ENCODE measurements at places on chromosomes 11 and 22. TPM values are rescaled to one million over a fixed set of nuclear protein-coding genes. Genes with fewer than 3 reads are reported as not detected.

PTPRCAP gene
- 1.4 TPM for total RNA-seq

SMIM38 gene
- 0.20 TPM for total RNA-seq

GRCh38 chr11:61541598-61541997, 33.0 kb downstream of the LRRC10B start:
- no peaks in the 10 kb centered on the region for H3K36me3 ChIP-seq
- no peak for DNase-seq
- H3K27ac ChIP-seq = no peak overlapping the region
- H3K4me1 ChIP-seq = peaks cover 11% of the 10 kb centered on the region

- DNase-seq = no peak
- H3K27ac ChIP-seq = no peak overlapping the region
- H3K36me3 ChIP-seq = peaks cover 40% of the 10 kb centered on the region
These were observed 43.1 kb downstream of the BRD1 start for GRCh38 chr22:49784630-49784971.

DNA sequence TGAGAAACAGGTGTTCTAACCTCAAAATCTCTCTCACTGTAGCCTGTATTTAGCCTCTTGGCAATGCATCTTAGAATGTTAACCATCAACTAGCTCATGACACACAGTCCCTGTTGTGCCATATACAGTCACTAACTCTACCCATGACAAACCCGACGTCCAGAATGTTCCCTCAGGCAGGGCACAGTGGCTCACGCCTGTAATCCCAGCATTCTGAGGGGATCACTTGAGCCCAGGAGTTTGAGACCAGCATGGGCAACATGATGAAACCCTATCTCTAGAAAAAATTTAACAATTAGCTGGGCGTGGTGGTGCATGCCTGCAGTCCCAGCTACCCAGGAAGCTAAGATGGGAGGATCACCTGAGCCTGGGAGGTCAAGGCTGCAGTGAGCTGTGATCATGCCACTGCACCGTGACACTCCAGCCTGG, 18.2 kb upstream of the CCDC34 start:
- no peak overlapping the region for H3K4me3 ChIP-seq
- DNase-seq = no peak
- no peaks in the 10 kb centered on the region for H3K36me3 ChIP-seq
- no peaks in the 10 kb centered on the region for H3K27me3 ChIP-seq

GRCh38 chr11:94011478-94011877, 9.7 kb upstream of the HEPHL1 start:
- no peaks in the 10 kb centered on the region for H3K36me3 ChIP-seq
- H3K27me3 ChIP-seq = no peaks in the 10 kb centered on the region
- DNase-seq = no peak
- H3K4me1 ChIP-seq = no peaks in the 10 kb centered on the region
- H3K27ac ChIP-seq = no peak overlapping the region
- no peak overlapping the region for H3K4me3 ChIP-seq

GRCh38 chr22:23116506-23117263, 25.1 kb downstream of the RSPH14 start:
- DNase-seq = no peak
- H3K27me3 ChIP-seq = peaks cover 9% of the 10 kb centered on the region
- no peaks in the 10 kb centered on the region for H3K4me1 ChIP-seq
- no peak overlapping the region for H3K27ac ChIP-seq
- H3K36me3 ChIP-seq = no peaks in the 10 kb centered on the region

- no peaks in the 10 kb centered on the region for H3K36me3 ChIP-seq
- no peak for DNase-seq
- H3K27me3 ChIP-seq = no peaks in the 10 kb centered on the region
- H3K4me3 ChIP-seq = no peak overlapping the region
These were observed 56.1 kb upstream of the PTPRJ start for GRCh38 chr11:47924184-47924691.

DNA sequence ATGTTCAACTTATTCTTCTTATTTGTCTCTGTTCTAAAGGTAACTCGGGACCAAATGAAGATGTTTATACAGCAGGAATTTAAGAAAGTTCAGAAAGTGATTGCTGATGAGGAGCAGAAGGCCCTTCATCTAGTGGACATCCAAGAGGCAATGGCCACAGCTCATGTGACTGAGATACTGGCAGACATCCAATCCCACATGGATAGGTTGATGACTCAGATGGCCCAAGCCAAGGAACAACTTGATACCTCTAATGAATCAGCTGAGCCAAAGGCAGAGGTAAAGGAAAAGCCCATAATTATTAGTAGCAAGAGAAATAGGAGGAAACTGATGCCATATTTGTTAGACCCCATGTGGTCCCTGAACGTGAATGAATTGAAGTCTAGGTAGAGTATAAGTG, 63.3 kb downstream of the TRIM44 start:
- no peaks in the 10 kb centered on the region for H3K36me3 ChIP-seq
- H3K27me3 ChIP-seq = no peaks in the 10 kb centered on the region
- no peak overlapping the region for H3K27ac ChIP-seq
- DNase-seq = no peak

DNA sequence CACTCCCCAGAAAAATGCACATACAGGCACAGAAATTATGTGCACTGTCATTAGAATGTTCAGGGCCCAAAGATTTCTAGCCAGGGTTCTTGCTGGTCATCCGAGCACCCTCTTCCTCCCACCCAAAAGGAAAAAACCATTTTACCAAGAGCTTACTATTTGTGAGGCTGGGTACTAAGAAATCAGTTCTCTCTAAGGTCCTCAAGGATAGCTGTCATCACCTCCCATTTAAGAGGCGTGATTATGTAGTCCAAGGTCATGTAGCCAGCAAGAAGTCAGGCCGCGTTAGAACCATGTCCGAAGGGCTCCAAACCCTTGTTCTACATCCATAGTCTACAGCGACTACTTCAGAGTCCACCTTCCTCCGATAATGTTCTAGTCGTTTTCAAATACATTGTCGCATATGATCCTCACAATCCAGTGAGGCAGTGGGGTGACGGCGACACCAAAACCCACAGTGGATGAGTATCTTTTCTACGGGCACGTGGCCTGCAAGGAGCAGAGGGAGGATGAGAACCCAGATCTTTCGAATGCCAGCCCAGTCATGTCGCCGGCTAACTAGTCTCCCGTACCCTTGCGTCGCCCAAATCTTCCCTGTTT, 634 bp downstream of the TIMM8B start:
- H3K36me3 ChIP-seq = peaks cover 61% of the 10 kb centered on the region
- peak overlapping the region; percentile 92 for H3K4me3 ChIP-seq
- H3K4me1 ChIP-seq = no peaks in the 10 kb centered on the region

GRCh38 chr11:65021509-65021908, 5.7 kb upstream of the SNX15 start:
- no peaks in the 10 kb centered on the region for H3K4me1 ChIP-seq
- H3K27ac ChIP-seq = no peak overlapping the region
- peaks cover 3% of the 10 kb centered on the region for H3K36me3 ChIP-seq
- H3K4me3 ChIP-seq = no peak overlapping the region

- H3K4me3 ChIP-seq = no peak overlapping the region
- DNase-seq = no peak
- no peaks in the 10 kb centered on the region for H3K4me1 ChIP-seq
- H3K27me3 ChIP-seq = no peaks in the 10 kb centered on the region
These were observed 11.4 kb downstream of the NCAM1 start for GRCh38 chr11:112972399-112973145.

DNA sequence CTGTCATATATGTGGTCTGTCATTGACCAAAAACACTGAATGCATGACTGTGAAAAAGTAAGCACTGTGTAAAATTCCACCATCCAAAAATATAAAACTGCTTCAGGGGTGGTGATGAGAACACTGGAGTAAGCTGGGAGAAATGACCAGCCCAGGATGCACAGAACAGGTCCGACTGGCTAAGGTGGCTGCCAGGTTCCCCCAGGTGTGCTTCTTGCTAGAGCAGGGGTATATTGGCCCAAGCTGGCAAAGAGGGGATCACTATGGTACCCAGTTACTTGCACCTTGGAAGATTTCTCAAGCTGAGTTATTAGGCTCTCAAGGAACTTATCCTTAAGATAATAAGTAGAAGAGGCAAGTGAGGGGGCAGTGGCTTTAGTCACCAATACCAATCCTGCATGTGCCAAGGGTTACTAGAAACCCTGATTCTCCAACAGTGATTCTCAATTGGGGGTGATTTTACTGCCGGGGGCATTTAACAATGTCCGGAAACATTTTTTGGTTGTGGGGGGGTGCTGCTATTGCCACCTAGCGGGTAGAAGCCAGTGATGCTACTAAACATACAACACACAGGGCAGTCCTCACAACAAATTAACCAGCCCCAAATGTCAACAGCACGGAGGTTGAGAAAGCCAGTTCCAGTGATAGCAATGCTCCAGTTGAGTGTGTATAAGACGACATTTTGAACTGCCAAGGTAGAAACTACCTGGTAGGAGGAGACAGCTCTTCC, 15.7 kb downstream of the SNU13 start:
- H3K27ac ChIP-seq = no peak overlapping the region
- H3K27me3 ChIP-seq = no peaks in the 10 kb centered on the region
- H3K36me3 ChIP-seq = peaks cover 3% of the 10 kb centered on the region
- no peak overlapping the region for H3K4me3 ChIP-seq

- H3K27ac ChIP-seq = no peak within 1 kb of the TSS
- DNase-seq = no peak
- peak within 1 kb of the TSS; percentile 59 for H3K4me3 ChIP-seq
- no peaks in the 10 kb centered on the region for H3K36me3 ChIP-seq
- H3K4me1 ChIP-seq = peaks cover 11% of the 10 kb centered on the region
These were observed at the start of gene MPZL2 for GRCh38 chr11:118263695-118264568. MPZL2 (minus strand) TSS chr11:118264297; CDS start chr11:118264153, 144 bp downstream.

DNA sequence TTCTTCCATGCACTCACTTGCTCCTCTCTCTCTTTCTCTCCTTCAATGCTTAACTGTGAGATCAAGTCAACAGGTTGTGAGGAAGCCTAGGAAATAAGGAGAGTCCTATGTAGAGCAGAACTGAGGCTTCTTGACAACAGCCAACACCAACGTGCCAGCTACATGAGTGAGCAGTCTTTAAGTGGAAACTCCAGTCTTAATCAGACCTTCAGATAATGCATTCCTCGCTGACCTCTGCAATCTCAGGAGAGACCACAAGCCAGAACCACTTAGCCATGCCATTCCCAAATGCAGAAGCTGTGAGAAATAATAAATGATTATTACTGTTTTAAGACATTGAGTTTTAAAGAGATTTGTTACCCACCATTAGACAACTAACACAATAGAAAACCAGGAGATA, 6.1 kb upstream of the TEAD1 start:
- H3K36me3 ChIP-seq = no peaks in the 10 kb centered on the region
- DNase-seq = no peak
- no peak overlapping the region for H3K27ac ChIP-seq
- H3K4me1 ChIP-seq = no peaks in the 10 kb centered on the region

GRCh38 chr22:50739279-50739691, 1.3 kb downstream of the ACR start:
- no peak for DNase-seq
- peaks cover 52% of the 10 kb centered on the region for H3K27me3 ChIP-seq
- H3K4me1 ChIP-seq = no peaks in the 10 kb centered on the region
- no peaks in the 10 kb centered on the region for H3K36me3 ChIP-seq

DNA sequence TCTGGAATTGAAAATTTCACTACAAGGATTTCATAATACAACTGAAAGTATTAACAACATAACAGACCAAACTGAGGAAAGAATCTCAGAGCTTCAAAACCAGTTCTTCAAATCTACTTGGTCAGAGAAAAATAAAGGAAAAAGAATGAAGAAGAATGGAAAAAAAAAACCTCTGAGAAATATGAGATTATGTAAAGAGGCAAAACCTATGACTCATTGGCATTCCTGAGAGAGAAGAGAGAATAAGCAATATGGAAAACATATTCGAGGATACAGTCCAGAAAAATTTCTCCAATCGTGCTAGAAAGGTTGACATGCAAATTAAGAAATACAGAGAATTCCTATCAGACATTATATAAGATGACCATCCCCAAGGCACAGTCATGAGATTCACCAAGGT, 23.4 kb upstream of the GPR83 start:
- no peaks in the 10 kb centered on the region for H3K27me3 ChIP-seq
- DNase-seq = no peak
- H3K4me3 ChIP-seq = no peak overlapping the region
- H3K27ac ChIP-seq = no peak overlapping the region
- H3K4me1 ChIP-seq = no peaks in the 10 kb centered on the region

DNA sequence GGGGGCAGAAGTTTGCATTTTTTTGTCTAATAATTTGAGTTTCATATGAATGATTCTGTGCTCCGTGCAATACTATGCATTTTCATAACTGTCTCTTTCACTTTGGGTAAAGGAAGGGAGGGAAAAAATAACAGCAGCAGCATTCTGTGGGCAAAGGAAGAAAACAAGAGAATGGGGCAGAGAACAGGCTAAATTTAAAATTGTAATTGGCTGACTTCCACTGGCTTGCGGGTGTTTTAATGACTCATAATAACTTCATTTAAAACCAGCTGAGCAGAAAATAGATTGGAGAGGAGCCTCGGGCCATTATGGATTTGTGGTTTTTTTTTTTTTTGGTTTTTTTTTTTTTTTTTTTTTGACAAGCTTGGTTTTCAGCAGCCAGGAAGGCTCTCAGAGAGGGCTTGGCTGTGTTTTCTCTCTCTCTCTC, 107.4 kb downstream of the ZBTB16 start:
- H3K27ac ChIP-seq = no peak overlapping the region
- H3K36me3 ChIP-seq = no peaks in the 10 kb centered on the region
- no peak overlapping the region for H3K4me3 ChIP-seq
- DNase-seq = no peak
- H3K27me3 ChIP-seq = no peaks in the 10 kb centered on the region
- no peaks in the 10 kb centered on the region for H3K4me1 ChIP-seq

- no peak overlapping the region for H3K27ac ChIP-seq
- H3K4me3 ChIP-seq = no peak overlapping the region
- no peaks in the 10 kb centered on the region for H3K27me3 ChIP-seq
- H3K4me1 ChIP-seq = no peaks in the 10 kb centered on the region
These were observed 62.1 kb downstream of the PDHX start for GRCh38 chr11:34978236-34979191.

DNA sequence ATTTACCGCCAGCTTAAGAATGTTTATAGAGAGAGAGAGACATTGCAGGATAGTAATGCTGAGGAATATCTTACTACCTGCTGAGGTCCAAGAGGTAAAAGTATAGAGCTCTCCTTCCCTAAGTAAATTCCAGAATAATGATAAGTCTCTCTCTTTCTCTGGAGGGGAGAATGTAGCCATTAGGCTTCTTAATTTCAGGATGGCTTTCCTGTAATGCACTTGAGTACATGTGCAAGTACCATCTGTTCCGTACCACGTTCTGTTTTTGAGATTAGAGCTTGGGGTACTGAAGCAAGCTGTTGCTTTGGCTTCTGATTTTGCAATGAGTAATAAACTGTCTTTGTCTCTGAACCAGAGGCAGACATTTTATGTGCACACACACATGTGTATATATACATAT, 1314.0 kb downstream of the JRKL start:
- no peak overlapping the region for H3K4me3 ChIP-seq
- H3K36me3 ChIP-seq = no peaks in the 10 kb centered on the region
- H3K27ac ChIP-seq = no peak overlapping the region
- H3K4me1 ChIP-seq = no peaks in the 10 kb centered on the region
- no peaks in the 10 kb centered on the region for H3K27me3 ChIP-seq

- H3K27ac ChIP-seq = no peak overlapping the region
- H3K4me3 ChIP-seq = no peak overlapping the region
- no peaks in the 10 kb centered on the region for H3K36me3 ChIP-seq
- H3K4me1 ChIP-seq = no peaks in the 10 kb centered on the region
These were observed 14.2 kb downstream of the TCF20 start for GRCh38 chr22:42256220-42256619.

DNA sequence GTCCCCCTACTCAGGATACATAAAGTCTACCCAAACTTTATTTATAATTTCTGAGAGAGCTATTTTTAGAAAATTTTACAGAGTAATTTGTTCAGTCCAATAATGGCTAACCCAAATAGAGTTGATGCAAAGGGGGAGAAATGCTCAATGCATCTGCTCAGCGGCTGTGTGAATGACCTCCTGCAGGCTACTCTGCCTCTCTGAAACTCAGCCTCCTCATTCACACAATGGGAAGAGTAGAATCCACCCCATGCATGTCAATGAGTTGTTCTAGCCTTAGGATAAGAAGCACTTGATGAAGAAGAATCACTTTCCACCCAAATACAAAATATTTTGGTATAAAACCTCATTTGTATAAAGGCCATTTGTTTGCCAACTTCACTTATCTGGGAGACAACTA, 1204.0 kb downstream of the LRRC4C start:
- H3K27ac ChIP-seq = no peak overlapping the region
- no peak for DNase-seq
- H3K4me1 ChIP-seq = no peaks in the 10 kb centered on the region
